ENCODE measurements at places on chromosomes 5 and 9. TPM values are rescaled to one million over a fixed set of nuclear protein-coding genes. Genes with fewer than 3 reads are reported as not detected.

The OTP gene
- not detected for total RNA-seq

The MIER3 gene
- total RNA-seq = 25.0 TPM

DNA sequence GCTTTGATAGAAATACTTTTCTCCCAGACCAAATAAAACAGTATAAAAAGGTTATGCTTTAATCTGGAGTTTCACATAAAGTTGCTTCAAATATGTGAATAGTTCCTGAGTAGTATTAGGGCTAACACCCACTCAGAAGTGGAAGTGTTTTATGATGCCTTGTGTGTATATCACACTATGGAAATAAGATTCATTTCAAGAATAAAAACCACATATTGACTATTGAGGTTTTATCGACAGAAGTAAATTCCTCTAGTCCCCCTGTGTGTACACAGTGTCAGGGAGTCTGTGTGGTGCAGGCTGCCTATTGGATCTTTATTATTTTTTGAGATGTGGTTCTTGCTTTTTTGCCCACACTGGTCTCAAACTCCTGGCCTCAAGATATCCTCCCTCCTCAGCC, 20.8 kb upstream of the LRRTM2 start:
- no peak for DNase-seq
- no peak overlapping the region for H3K27ac ChIP-seq
- no peaks in the 10 kb centered on the region for H3K27me3 ChIP-seq
- H3K4me1 ChIP-seq = no peaks in the 10 kb centered on the region

GRCh38 chr9:37295796-37296195, 126.7 kb upstream of the GRHPR start:
- no peaks in the 10 kb centered on the region for H3K36me3 ChIP-seq
- no peaks in the 10 kb centered on the region for H3K27me3 ChIP-seq
- no peak overlapping the region for H3K4me3 ChIP-seq
- no peak for DNase-seq

- no peaks in the 10 kb centered on the region for H3K27me3 ChIP-seq
- H3K4me1 ChIP-seq = peaks cover 30% of the 10 kb centered on the region
- H3K27ac ChIP-seq = peak overlapping the region; percentile 92
- no peaks in the 10 kb centered on the region for H3K36me3 ChIP-seq
Measured at GRCh38 chr5:177545487-177546257, 8.7 kb downstream of the FAM193B start.
